Foreskin keratinocyte (primary cell): ENCODE measurements at places on chromosomes 6 and 20.

DNA sequence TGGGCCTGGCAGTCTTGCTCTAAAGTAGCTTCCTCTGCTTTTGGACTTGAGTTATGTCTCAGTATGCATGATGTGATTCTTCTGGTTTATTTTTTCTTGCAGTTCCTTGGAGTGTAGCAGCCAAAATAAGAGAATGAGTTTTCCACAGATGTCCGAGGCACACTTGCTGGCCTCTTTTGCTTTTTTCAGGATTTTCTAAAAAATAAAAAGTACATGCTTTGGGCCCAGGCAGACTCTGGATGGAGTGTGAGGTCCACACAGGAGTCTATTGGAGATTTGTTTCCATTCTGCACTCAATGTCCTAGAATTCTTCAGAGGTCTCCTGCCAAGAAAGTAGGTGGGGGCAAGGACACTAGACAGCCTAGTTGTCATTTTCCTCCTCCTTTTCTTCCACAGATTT, 477.6 kb downstream of the EPM2A start:
- no peak for DNase-seq

- no peak for DNase-seq
Measured at GRCh38 chr6:35149891-35150566, 8.9 kb upstream of the TCP11 start.

GRCh38 chr6:6593867-6594468, 5.4 kb downstream of the LY86 start:
- DNase-seq: no peak

- DNase-seq: peak; percentile 90
Measured at GRCh38 chr6:36616893-36617521, 22.8 kb downstream of the SRSF3 start.
